ENCODE measurements at places on chromosomes 2 and 18.
A peak's percentile ranks its signal among the peaks of the same experiment; 100 is the strongest.

GRCh38 chr2:24315669-24316068, 44.7 kb downstream of the ITSN2 start:
- DNase-seq, result no peak

GRCh38 chr18:44826418-44827259, 146.0 kb downstream of the SETBP1 start:
- DNase-seq, result peak; percentile 71

GRCh38 chr2:96225016-96225533, 16.4 kb upstream of the STARD7 start:
- DNase-seq, result no peak

DNA sequence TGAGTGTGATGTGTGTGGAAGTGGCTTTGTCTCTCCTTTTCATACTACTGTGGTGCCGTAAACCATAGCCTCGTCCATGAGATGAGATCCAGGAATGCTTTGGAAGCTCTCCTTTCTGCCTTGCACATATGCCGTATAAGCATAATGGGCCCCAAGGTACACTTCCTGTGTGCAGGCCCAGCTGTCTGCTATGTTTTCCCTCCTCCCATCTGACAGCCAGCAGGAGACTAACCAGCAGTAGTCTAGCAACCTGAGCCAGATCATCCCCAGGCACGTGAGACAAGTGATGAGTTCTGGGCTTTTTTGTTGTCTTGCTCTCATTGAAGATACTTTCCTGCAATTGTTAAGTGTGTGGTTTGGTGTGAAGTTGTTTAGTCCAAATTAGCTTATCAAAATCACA, 555.5 kb upstream of the LRRTM4 start:
- no peak for DNase-seq

- no peak for DNase-seq
These were observed 84.9 kb upstream of the ZFP36L2 start for GRCh38 chr2:43311276-43311675.

GRCh38 chr18:59837586-59837985, 62.2 kb upstream of the PMAIP1 start:
- DNase-seq, result no peak

DNA sequence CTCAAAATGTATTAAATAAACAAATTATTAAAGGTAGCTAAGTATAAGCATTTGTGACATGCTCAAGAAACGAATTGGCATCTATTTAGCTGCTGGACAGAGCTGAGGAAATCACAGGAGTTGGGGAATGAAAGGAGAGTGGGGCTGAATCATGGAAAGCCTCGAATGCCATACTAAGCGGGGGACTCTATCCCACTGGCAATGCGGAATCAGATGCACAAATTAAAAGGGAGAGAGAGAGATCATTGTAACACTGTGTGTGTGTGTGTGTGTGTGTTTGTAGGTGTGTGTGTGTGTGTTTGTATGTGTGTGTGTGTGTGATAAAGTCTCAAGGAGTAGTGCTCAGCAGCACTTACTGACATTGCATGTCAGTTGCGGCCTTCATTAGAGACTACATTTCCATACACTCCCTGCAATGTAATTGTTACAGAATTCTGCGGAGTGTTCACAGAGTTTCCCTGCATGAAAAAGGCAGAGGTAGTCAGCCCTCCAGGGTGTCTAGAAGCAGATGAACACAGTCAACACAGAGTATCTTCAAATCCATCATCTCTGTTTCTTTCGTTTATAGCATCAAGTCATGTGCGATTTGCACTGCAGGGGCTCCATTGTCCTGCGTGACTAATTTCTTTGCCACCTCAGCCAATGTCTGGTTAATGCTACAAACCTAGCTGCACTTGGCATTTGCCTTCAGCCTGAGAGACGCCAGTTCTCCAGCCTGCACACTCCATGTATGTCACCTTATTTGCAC, 111.7 kb upstream of the CYRIA start:
- no peak for DNase-seq

DNA sequence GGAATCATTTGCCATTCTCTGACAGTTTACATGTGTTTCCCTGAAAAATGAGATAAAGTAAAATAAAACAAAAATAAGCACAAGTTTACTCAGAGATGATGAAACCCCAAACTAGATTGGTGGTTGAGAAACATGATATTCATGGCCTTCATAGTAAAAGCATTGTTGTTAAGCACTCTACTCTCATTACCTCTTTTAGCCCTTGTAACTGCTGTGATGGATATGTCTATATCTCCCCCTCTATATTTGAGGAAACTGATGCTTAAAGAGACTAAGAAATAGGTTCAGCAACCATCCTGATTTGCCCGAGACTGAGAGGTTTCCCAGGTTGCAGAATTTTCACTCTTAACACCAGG, 33.9 kb upstream of the GALNT3 start:
- DNase-seq, result no peak

- DNase-seq, result no peak
These were observed 60.5 kb upstream of the B3GNT7 start for GRCh38 chr2:231334981-231335380.
